ENCODE measurements at places on chromosomes 1 and 21.

- no peak for DNase-seq
These were observed 101.8 kb downstream of the PCNX2 start for GRCh38 chr1:233193741-233194140.

- DNase-seq, result no peak
These were observed 55.3 kb upstream of the BOLA1 start for GRCh38 chr1:149844101-149844500.

DNA sequence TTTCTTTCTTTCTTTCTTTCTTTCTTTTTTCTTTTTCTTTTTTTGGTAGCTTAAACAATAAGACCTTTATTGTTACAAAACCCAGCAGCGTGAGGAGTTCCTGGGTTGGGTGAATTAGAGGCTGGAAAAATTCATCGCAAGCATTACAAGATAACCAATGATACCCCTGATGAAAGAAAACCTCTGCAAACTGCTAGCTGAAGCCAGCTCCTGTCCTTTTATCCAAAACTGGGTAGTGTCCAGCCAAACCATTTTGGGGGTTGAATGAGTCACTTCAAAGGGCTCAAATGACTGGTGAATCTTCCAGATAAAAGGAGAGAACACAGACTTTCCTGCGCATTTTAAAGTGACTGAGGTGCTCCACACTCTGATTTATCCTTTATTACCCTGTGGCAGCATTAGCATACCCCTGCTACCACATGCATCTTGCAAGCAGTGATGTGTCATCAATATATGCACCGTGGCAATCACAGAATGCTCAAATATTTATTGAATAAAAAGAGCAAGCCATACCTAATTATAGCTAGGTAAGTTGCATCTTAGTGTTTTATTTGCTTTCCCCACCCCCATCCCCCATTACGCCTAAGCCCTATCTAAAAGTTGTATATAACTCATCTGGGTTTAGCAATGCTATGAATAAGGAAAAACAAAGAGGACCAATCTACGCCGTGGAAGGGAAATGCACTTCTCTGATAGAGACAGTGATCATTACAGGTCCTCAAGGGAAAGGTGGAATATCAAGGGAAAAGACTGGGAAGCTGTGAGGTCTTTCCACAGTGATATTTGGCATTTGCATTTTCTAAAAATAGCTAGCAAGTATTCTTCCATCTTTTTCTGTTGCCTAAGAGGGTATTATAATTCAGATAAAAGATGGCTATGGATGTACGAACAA is 32.4 kb upstream of the CEP350 start:
- DNase-seq, result no peak

- DNase-seq, result no peak
These were observed 13.8 kb downstream of the PAXBP1 start for GRCh38 chr21:32757804-32758203.

GRCh38 chr1:162314206-162314605 is 62.4 kb downstream of the SPATA46 start:
- DNase-seq, result no peak

GRCh38 chr1:182668521-182669054 is 15.8 kb downstream of the RGS8 start:
- DNase-seq, result no peak

GRCh38 chr1:210377731-210378333 is 49.1 kb downstream of the HHAT start:
- DNase-seq, result no peak

DNA sequence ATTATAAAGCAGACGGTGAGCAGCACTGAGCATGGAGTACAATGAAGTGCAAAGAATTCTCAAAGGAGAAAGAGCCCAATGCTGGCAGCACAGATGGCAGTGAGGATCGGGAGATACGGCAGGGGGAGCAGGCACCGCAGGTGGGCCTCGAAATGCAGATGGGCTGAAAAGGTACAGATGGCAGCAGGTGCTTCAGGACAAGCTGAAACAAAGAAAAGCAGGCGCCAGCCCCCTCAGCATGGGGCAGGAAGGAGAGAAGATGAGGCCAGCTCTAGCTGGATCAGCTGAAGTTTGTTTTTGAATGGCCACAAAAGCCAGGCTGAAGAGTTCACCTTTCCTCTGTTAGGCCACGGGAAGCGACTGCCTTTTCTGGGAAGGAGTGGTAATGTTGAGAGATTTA is 7.7 kb downstream of the CFAP298 start:
- no peak for DNase-seq

DNA sequence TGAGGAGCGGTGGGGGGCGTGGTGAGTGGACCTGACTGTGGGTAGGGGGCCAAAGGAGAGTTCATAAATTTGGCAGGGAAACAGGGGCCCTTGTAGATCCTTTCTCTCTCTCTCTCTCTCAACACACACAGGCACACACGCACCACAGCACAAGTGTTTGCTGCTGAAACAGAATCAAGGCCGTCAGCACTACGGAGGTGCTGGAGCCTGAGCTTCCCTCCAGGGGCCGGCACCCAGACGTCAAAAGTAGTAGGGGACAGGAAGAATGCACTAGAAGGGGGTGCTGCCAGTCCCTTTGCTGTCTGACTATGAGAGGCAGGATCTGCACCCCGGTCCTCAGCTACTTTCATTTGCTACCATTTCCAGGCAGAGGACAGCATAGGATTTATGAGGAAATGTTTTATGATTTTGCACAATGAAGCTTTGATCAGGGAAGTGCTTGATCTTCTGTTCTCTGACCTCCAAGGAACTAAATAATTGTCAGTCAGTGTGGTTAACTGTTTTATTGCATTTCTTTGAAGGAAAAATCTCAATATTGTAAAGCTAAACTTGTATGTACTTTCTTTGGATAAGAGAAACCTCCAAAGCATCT is 74.3 kb upstream of the FAM3B start:
- no peak for DNase-seq

- DNase-seq, result no peak
These were observed 175.8 kb upstream of the NFIA start for GRCh38 chr1:60906526-60906925.

DNA sequence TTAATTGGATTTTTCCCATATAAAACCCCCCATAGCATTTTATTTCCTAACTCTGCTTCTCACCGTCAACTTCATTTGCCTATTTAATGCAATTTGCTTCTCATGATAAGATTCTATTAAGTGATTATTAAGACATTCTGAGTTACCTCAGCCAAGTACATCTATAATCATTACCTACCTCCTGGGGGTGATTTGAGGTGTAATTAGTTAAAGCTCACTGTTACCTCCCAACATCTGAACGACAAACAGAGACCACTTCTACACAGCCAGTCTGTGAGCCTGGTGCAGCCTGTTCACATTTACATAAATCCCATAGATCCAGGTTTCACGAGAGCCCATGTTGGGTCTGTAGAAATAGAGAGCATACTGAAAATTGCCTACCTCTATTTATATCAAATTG is 65.7 kb upstream of the SSX2IP start:
- DNase-seq, result no peak

DNA sequence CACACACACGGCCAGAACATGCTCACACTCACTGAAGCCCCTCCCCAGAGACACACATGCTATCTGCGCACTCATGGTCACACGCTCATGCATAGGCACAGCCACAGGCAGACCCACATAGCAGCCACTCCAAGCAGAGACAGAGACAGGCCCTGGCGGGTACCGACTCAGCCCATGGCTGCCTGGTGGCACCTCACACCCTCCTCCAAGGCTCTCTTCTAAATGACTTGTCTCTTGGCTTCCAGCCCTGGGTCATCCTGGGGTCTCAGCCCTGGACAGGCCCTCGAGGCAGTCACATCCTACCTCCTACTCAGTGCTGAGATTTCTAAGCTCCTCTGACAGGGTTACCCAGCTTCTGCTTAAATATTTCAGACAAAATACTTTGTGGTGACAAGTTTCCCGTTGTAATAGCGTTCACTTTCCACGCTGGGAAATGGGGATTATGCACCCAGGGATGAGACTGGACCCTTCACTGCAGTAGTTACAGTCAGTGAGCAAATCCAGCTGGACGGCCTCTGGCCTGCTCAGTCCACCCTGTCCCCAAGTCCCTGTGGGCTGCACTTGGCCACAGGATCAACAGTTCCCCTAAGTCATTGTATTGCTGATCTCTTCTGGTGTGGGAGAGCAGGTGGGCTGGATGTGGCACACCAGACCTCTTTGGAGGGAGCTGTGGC is 2.9 kb upstream of the NFASC start:
- DNase-seq, result no peak

DNA sequence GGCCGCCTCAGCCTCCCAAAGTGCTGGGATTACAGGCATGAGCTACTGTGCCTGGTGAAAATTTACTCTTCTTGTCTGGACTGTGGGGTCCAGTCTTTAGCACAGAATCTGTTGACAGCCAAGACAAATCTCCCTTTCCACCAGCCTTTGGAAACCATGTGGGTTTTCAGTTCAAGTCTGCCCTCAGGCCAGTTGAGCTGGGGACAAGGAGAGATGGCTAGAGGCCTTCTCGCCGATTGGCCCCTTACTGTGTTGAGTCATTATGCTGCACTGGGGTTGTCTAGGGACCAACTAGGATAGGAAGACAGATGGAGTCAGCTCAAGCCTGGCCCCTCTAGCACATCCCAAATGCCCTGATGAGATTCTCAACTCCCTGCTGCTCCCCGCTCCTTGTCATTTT is 8.6 kb upstream of the NKAIN1 start:
- DNase-seq, result no peak

GRCh38 chr1:35637401-35637809 is 3.9 kb downstream of the PSMB2 start:
- no peak for DNase-seq

- DNase-seq, result no peak
These were observed 436.4 kb upstream of the PKN2 start for GRCh38 chr1:88247666-88248065.

- no peak for DNase-seq
These were observed at the start of gene CHIA for GRCh38 chr1:111290630-111291029. Gene CHIA, plus strand, starts transcription at chr1:111290851. Its CDS starts 19,617 bp downstream, at chr1:111310468.

GRCh38 chr1:168825129-168825528 is 96.1 kb upstream of the DPT start:
- no peak for DNase-seq

DNA sequence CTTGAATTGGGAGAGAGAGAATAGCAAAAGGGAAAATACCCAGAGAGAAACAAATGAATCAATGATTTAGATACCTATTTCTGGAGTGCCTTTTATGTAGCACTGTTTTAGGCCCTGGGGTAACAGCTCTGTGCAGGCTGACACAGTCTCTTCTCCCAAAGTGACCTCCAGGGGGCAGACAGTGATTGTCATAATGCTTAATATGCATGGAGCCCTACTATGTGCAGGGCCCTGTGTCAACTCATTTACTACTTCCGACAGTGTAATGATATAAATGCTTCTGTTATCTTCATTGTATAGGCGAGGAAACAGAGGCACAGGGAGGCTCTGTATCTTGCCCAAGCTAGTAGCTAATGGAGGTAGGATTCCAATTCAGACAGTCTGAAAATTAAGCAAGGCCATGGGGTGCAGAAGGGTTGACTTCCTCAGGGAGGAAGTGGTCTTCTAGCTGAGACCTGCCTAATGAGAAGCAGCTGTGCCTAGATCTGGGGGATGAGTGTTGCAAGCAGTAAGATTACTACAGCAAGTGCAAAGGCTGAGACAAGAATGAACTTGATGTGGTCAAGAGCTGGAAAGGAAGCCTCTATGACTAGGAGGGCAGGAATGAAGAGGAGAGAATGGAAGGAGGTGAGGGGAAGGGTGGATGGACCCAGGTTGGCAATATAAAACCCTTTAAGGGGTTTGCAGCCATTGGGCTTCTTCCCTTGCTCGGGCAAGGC is 16.2 kb upstream of the SERINC2 start:
- no peak for DNase-seq

DNA sequence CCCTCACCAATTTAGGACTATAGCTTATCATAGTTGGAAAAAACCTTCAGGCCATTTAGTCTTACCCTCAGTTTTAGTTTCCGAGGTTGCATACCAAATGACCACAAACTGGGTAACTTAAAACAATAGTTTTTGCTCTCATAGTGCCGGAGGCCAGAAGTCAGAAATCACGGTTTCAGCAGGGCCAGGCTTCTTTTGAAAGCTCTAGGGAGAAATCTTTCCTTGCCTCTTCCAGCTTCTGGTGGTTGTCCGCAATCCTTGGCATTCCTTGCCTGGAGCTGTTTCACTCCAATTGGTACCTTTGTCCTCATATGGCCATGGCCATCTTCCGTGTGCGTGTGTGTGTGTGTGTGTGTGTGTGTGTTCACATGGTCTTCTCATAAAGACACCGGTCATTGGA is 12.4 kb upstream of the PLXNA2 start:
- DNase-seq, result no peak

DNA sequence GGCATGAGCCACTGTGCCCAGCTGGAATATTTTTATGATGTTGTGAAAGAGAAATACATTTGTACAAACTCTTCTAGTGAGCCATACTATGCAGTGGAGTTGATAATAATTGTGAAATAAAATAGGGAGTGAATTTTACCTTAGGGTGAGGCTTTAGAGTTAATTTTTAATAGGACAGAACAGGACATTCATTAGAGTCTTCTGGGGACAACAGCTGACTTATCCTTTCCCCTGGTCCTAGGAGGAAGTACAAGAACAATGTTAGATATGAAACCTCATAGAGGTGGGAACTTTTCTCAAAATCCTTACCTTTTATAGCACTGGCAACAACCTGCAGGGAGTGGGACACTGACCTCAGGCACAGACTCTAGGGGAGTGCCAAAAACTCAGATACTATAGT is 21.9 kb downstream of the HAO2 start:
- DNase-seq, result no peak

DNA sequence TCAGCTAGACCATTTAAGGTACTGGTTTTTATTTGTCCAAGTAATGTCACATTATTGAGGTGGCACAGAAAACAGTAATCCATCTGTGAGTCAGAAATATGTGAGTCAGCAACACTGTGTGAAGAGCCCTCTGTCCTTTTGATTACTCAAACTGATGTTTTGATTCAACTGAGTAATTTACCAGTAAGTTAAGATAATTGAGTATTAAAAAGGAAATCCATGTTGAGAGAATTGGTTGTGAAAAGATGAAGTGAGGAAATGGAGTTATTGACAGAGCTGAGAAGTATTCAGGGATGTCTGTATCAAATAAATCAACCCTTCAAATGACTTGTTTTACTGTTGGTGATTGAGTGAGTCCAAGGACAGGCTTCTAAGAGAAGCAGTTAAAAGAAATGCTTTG is 302.7 kb upstream of the SGIP1 start:
- no peak for DNase-seq

- no peak for DNase-seq
These were observed 20.4 kb upstream of the SPATA6 start for GRCh38 chr1:48492392-48492791.

GRCh38 chr1:202207292-202207691 is 13.7 kb downstream of the LGR6 start:
- DNase-seq, result no peak

- no peak for DNase-seq
These were observed 758 bp upstream of the ATAD3B start for GRCh38 chr1:1470626-1471388.

- DNase-seq, result no peak
These were observed 23.9 kb downstream of the MEF2D start for GRCh38 chr1:156476501-156477298.

- no peak for DNase-seq
These were observed 161.7 kb upstream of the EDN2 start for GRCh38 chr1:41646186-41646585.

- no peak for DNase-seq
These were observed 42.6 kb downstream of the CD34 start for GRCh38 chr1:207868251-207868773.

Data from activated CD4-positive, alpha-beta T cell treated with anti-CD3 and anti-CD28 coated beads, Interleukin-2, amount 50 U/mL, for 1 hour (primary cell).